Cerebellar nuclear complex (tissue), 1 donor: ENCODE measurements at places on chromosomes 7 and 10.

GRCh38 chr7:41147606-41148485 is 555.0 kb downstream of the INHBA start:
- DNase-seq = no peak

- DNase-seq = no peak
Observed at GRCh38 chr10:116809483-116810119, 39.7 kb upstream of the ENO4 start.

GRCh38 chr10:24722131-24722675 is 1.5 kb downstream of the ARHGAP21 start:
- no peak for DNase-seq

DNA sequence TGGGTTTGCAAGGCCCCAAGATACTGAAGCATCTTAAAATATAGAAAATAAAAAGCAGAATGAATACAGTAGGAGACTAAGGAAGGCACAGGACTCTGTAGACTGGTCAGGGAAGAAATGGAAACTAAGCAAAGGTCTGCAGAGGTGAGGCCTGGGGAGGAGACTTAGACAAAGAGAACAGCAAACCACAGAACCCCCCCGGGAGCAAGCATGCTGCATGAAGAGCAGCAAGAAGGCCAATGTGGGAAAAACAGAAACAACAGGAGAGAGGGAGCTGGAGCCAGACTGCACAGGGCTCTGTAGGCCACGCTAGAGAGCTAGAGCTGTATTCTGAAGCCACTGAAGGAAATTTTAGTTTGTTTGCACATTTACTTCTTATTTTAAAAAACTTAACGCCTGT is 45.7 kb upstream of the ARID5B start:
- no peak for DNase-seq

DNA sequence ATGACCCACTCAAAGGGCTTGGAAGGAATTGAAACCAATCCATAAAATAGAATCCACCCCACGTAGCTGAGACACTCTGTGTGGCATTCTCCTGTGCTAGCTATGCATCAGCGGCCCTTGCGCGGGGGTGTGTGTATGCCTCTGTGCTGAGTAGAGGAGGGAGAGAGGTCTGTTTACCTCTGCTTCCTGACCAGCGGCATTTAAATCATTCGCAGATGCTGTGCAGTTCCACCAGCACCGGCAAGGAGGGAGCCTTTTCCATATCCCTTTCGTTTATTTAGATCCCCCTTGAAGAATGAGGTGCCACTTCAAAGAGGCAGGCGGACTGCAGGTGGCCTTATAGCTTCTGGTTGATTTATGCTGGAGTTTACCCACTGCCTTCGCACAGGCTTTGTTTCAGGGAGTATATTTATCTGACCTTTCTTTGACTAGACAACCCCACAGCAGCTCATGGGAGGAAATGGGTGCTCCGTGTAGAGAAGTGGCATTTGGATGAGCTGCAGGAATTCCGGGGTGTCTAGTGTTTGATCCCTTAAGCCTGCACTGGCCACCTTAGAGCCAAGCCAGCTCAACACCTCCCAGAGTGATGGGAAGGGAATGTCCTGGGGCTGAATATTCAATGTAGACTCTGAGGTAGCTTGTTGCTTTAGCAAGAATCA is 11.4 kb downstream of the C10orf53 start:
- DNase-seq = no peak

GRCh38 chr10:124670849-124671248 is 73.3 kb downstream of the FAM53B start:
- DNase-seq = peak; percentile 17

GRCh38 chr7:143265017-143265693 is 1.9 kb downstream of the GSTK1 start:
- no peak for DNase-seq

GRCh38 chr7:156334636-156335035 is 305.9 kb upstream of the RNF32 start:
- no peak for DNase-seq

GRCh38 chr10:16184096-16184597 is 252.7 kb upstream of the PTER start:
- no peak for DNase-seq

DNA sequence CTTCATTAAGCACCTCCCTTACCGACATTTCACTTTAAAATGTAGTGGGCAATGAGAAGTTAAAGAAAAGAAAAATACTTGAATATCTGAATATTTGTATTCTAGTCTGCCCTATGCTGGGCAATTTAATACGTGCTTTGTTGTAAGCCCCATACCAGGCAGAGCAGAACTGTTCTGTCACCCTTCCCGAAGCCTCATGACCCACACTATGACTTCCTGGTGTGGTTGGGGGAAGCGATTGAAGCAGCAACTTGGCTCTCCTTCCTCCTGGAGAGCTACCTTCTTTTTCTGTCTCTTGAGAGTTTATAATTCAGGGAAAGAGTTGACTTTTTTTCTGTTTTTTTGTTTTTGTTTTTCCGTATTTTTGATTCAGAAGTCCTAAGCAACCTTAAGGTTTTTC is 243.7 kb downstream of the INHBA start:
- no peak for DNase-seq

DNA sequence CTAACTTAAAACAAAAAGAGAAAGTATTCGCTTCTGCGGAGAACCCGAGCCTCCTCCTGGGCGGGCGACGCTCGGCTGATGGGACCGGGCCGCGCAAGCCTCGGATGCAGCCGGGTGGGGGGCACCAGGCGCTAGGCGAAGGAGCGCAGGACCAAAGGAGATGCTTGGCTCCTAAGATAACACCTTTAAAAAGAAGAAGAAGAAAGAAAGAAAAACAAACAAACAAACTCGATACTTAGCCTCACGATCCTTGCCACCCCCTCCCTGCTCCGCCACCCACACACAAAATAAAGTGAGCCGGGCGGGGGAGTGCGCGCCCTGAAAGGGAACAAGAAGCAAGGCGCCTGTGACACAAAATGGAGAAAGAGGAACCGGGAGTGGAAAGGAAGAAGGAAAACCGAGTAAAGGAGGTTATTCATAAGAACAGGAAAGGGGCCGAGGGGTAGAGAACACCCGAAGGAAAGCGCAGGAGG is 34.0 kb upstream of the EBLN1 start:
- DNase-seq = no peak

DNA sequence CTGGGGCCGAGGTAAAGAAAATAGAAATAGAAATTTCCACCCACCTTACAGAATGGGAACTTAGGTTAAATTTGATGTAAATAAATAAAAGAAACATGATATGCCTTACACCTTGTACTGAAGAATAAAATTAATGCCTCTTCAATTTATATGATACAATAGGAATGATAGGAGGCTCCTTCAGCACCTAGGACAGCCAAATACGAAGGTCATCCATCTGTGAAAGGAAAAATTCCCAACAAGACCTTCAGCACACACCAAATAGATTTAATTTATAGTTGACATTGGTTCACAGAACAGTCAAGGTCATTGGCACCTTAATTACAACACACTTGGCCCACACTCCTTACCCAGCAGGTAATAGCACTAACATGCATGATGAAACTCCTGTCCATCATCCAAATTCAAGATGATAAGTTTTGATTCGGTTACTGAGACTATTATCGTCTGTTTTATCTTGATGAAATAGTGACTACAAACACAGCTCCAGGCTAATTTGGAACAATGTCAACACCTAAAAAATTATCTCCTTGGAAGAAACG is 250.9 kb downstream of the SNX13 start:
- DNase-seq = no peak

DNA sequence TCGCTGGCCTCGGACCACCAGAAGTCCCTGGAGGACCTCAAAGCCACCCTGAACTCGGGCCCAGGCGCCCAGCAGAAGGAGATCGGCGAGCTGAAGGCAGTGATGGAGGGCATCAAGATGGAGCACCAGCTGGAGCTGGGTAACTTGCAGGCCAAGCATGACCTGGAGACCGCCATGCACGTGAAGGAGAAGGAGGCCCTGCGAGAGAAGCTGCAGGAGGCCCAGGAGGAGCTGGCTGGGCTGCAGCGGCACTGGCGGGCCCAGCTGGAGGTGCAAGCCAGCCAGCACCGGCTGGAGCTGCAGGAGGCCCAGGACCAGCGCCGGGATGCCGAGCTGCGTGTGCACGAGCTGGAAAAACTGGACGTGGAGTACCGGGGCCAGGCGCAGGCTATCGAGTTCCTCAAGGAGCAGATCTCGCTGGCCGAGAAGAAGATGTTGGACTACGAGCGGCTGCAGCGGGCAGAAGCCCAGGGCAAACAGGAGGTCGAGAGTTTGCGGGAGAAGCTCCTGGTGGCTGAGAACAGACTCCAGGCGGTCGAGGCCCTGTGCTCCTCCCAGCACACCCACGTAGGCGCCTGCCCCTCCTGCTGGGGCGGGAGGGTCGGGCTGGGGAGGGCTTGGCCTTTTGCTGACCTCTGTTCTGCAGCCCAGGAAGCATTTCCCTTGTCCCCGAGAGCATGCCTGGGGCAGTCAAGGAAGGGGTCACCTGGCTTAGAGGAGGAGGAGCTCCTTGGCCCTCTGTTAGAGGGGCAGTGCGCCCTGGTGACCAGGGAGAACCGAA is 77.3 kb upstream of the GTF2IRD1 start:
- DNase-seq = no peak
